ENCODE measurements at places on chromosomes 7 and 10. TPM values are rescaled to one million over a fixed set of nuclear protein-coding genes. Genes with fewer than 3 reads are reported as not detected.

DNA sequence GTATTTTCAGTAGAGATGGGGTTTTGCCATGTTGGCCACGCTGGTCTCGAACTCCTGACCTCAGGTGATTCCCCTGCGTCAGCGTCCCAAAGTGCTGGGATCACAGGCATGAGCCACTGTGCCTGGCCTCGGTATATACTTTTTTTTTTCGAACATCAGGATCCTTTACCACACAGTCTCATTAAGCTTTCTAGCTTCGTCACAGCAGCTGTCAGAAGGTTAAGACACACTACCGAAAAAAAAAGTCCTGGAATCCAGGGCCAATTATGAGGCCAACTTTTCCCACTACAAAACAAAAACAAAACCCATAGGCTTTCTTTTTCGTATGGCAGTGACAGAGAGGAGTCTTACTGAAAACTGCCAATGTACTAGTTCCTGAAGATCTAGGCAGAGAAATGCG is 30.7 kb downstream of the ZC3HC1 start:
- no peaks in the 10 kb centered on the region for H3K4me1 ChIP-seq
- H3K4me3 ChIP-seq = no peak overlapping the region
- no peak for DNase-seq
- no peaks in the 10 kb centered on the region for H3K27me3 ChIP-seq
- H3K36me3 ChIP-seq = peaks cover 46% of the 10 kb centered on the region

- H3K27me3 ChIP-seq = no peaks in the 10 kb centered on the region
- no peaks in the 10 kb centered on the region for H3K36me3 ChIP-seq
- no peak overlapping the region for H3K4me3 ChIP-seq
- H3K27ac ChIP-seq = no peak overlapping the region
- H3K4me1 ChIP-seq = no peaks in the 10 kb centered on the region
Observed at GRCh38 chr10:106775127-106775526, 389.4 kb downstream of the SORCS1 start.

DNA sequence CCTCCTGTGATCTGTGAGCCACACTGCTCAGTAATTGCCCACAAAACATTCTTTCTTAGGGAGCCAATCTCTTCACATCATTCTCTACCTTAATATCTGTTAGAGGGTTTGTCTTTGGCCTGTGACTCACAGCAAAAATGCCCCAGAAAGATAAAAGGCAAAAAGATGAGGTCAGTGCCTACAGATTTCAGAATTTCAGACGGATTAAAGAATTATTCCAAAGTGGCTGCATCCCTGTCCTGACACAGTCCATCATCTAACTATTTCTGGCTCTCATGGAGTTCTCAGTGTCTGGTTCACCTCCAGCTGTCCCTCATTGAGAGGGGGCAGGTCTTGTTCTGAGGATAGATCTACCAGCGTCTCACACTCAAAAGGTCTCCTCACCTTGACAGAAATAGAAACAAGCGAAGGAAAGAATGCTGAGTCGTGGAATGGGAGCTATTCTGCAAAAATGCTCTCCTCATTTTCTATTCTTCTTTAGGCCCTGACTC is 138.5 kb upstream of the AOAH start:
- DNase-seq = no peak
- peaks cover 7% of the 10 kb centered on the region for H3K4me1 ChIP-seq
- H3K27me3 ChIP-seq = no peaks in the 10 kb centered on the region
- H3K36me3 ChIP-seq = peaks cover 25% of the 10 kb centered on the region
- no peak overlapping the region for H3K27ac ChIP-seq

- H3K27me3 ChIP-seq = no peaks in the 10 kb centered on the region
- H3K36me3 ChIP-seq = no peaks in the 10 kb centered on the region
- no peak overlapping the region for H3K27ac ChIP-seq
- peaks cover 13% of the 10 kb centered on the region for H3K4me1 ChIP-seq
- no peak overlapping the region for H3K4me3 ChIP-seq
Observed at GRCh38 chr10:24706479-24707118, 17.1 kb downstream of the ARHGAP21 start.

- no peak for DNase-seq
- peaks cover 6% of the 10 kb centered on the region for H3K4me1 ChIP-seq
- no peak overlapping the region for H3K27ac ChIP-seq
- H3K4me3 ChIP-seq = no peak overlapping the region
Observed at GRCh38 chr7:37832194-37832593, 16.2 kb upstream of the NME8 start.

DNA sequence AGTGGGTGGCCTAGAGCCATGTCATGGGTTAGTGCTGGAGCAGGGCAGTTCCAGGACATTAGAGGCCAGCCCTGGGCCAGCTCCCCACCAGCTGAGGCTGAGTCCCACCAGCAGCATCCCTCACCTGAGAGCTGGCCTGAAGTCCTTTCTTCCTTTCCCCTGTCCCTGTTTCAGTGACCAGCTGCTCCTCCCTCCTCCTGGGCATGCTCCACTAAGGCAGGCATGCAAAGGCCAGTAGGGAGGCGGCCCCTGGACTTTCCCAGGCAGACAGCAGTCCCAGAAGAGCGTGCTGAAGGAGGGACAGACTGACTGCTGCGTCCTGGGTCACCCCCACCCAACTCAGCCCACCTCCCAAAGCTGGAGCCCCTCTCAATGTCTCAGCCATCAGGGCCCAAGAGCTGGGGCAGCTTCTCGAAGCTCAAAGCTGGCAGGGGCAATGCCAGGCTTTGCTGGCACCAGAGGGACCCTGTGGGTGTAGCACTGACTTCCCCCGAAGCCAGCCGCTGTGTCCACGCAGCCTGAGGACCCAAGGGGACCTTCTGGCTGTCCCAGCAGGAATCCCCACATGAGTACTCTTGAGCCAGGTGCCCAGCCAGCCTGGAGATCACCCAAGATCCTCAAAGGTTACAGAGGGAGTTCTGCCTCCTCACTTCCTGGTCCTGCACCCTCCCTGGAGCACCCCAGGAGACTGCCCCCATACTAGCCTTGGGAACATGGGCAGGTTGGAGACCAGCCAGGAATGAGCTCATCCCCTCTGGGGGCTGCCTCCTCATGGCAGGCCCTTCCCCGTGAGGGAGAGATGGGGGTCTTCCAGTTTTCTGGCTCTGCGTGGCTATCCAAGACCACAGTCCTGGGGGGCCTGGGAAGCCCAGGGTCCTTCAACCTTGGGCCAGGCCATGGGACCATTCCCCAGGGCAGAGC is 35.2 kb upstream of the RET start:
- H3K36me3 ChIP-seq = no peaks in the 10 kb centered on the region
- DNase-seq = no peak
- no peak overlapping the region for H3K27ac ChIP-seq

- H3K36me3 ChIP-seq = no peaks in the 10 kb centered on the region
- H3K4me1 ChIP-seq = no peaks in the 10 kb centered on the region
- no peak overlapping the region for H3K27ac ChIP-seq
- DNase-seq = no peak
Observed at GRCh38 chr7:55191926-55192692, 173.0 kb upstream of the LANCL2 start.

- H3K4me3 ChIP-seq = no peak overlapping the region
- H3K4me1 ChIP-seq = no peaks in the 10 kb centered on the region
Observed at GRCh38 chr7:151727579-151728285, 149.2 kb downstream of the PRKAG2 start.

- no peak overlapping the region for H3K27ac ChIP-seq
- no peak overlapping the region for H3K4me3 ChIP-seq
- no peak for DNase-seq
- H3K4me1 ChIP-seq = no peaks in the 10 kb centered on the region
- H3K36me3 ChIP-seq = peaks cover 53% of the 10 kb centered on the region
Observed at GRCh38 chr10:14926061-14926470, 27.8 kb downstream of the DCLRE1C start.

DNA sequence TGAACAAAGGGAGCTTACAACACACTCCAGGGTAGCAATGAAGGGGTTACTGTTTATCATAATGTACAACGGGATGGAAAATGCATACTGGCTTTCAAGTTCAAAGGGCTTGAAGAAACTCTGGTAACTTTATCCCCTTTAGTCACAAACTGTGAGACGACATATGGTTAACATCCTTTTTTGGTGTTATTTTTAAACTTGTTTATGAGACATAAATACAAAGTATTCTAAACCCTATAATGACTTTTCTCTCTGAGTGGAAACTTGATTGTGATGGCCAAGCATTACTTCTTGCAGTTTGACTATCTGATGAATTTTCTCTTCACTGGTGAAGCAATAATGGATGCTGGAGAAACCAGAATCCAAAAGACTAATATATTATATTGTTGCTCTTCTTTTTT is 62.0 kb upstream of the SEMA3A start:
- no peak overlapping the region for H3K27ac ChIP-seq
- no peak overlapping the region for H3K4me3 ChIP-seq
- no peak for DNase-seq
- no peaks in the 10 kb centered on the region for H3K36me3 ChIP-seq
- no peaks in the 10 kb centered on the region for H3K4me1 ChIP-seq

- no peak for DNase-seq
- no peak overlapping the region for H3K4me3 ChIP-seq
- no peak overlapping the region for H3K27ac ChIP-seq
- no peaks in the 10 kb centered on the region for H3K27me3 ChIP-seq
Observed at GRCh38 chr10:63054889-63055611, 78.1 kb upstream of the NRBF2 start.

The GCK gene
- total RNA-seq = 0.33 TPM

The ZSCAN21 gene
- total RNA-seq = 9.9 TPM

The LRRN3 gene
- total RNA-seq = 41.5 TPM

The ATAD1 gene
- 46.5 TPM for total RNA-seq

The SAP25 gene
- total RNA-seq = 119 TPM

The PHKG1 gene
- total RNA-seq = 2.9 TPM

The TLX1 gene
- not detected for total RNA-seq

The PPP1R17 gene
- total RNA-seq = not detected

The GIMAP4 gene
- 418 TPM for total RNA-seq

The LAMB4 gene
- total RNA-seq = not detected

The PITX3 gene
- not detected for total RNA-seq
